ENCODE measurements at places on chromosomes 3 and 15.
A peak's percentile ranks its signal among the peaks of the same experiment; 100 is the strongest.

- no peak for DNase-seq
Observed at GRCh38 chr3:151987893-151988292, 114.5 kb downstream of the SUCNR1 start.

DNA sequence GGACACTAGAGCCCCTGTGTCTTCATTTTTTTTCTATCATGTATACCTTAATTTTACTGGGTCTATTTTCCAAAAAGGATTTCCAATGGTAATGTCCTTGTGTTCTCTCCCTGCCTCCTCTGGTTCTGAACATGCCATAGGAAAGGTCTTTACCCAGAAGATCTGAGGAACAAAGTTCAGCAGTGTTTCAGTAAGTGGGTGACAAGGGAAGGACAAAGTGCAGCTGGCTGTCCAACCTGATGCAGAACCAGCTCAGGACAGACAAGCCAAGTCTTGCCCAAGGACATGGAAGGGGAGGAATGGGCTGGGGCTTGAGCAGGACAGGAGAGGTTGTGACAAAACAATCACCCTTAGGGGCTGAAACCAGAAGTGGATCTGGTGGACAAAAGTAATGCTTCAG is 61.2 kb upstream of the STRIT1 start:
- no peak for DNase-seq

DNA sequence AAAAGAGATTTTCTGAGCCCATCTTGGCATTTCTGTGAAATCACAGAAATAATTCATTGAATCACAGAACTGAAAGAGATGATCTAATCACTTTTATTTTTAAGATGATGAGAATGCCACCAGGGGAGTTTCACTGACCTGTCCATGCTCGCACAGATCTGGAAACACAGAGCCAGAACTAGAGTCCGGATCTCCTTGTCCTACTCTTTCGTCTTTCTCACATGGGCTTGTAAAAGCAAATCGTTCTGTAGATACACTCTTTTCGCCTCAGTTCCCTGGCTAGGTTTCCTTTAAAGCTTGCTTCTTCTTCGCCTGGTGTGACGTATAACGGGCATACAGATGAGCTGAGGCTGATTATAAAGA is 122.5 kb upstream of the SPRED1 start:
- peak; percentile 30 for DNase-seq

DNA sequence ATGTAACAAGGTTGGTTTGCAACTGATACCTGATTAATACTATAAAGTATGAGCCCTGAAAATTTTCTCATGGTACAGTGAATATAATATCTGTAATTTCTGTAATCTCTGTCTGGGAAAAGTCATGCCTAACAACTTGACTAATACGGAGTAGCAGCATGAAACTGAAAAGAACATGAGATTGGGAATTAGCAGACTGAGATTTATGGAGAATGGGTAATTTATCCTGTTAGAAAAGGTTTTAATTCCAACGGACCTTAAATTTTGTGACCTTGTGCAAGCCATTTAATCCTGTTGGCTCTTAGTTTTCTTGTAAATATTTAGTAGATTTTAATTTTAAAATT is 90.2 kb upstream of the CMC1 start:
- DNase-seq: no peak

DNA sequence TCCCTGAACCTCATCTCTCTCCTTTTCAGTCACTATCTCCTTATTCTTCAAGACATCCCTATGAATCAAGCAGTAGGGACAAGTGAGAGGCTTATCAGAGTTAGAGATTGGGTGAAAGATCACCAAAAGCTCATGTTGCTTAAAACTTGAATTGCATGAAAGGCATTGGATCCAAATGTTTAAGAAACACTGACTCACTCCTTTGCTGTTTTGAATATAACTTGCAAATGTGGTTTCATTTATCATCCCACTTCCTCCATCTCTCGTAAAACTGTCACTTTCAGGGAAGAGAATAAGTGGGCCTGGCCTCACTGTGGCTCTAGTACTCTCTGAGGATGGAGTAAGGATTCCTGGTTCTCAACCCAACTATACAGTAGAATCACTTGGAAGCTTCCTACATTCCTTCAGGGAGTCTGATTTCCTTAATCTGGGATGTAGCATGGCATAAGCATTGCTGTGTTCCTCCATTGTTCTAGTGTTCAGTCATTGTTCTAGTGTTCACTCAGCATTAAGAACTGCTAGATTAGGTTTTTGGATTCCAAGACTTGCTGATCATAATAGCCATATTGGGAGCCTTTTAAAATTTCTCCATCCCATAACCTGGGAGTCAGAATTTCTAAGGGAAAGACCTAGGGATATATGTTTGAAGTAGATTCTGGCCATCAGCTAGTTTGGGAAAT is 171.8 kb downstream of the TMEM108 start:
- DNase-seq: peak; percentile 13

- peak; percentile 16 for DNase-seq
Observed at GRCh38 chr3:136250903-136251460, 842 bp downstream of the PCCB start.

DNA sequence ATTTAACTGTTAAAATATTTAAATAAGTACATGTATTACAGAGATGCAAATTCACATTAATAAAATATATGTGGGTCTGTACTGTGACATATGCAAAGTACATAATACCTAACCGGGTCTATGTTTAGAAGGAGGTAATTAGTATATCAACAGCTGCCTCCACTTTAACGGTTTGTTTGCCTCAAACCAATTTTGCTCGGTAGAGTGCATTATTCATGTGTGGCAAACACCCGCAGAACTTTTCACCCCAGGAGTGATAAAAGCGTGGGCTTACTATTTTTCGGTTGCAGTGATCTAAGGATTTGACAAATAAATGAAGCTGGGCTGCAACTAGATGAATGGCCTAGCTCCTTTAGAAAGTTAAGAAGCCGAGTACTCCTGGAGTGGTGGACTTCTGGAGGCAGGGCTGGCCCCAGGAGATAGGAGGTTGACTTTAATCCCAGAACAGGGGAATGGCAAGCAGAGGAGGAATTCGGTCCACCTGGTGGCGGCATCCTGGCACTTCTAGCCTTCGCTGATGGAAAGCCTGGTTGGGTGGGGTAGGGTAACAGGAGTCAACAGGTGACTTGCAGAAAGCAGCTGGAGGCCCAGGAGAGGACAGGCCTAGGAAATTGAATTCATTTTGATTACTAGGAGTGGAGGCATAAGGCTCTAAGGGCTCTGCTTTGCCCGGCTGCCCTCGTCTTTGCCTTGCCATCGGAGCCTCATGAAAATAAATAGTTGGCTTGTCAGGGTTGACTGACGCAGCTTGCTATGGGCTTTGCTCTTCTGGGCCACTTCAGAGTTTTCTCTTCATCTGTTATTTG is 2.4 kb downstream of the SLCO3A1 start:
- peak; percentile 33 for DNase-seq

DNA sequence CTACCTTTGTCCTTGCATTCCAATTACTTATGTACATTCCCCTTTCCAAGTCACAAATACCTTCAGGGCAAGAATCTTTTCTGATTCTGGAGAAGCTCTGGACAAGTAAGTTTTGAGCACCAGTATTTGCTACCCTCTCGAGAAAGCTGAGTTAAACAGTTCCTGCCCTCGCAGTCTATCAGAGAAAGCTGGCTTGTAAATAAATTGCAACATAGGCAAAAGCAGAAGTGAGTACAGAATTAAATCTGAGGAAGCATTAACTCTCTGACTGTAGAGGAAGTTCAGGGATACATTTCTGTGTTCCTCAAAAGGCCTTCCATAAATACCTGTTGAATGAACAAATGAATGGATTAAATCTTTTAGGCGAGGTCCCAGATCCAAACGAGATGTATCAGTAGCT is 1.2 kb downstream of the OSBPL11 start:
- no peak for DNase-seq

DNA sequence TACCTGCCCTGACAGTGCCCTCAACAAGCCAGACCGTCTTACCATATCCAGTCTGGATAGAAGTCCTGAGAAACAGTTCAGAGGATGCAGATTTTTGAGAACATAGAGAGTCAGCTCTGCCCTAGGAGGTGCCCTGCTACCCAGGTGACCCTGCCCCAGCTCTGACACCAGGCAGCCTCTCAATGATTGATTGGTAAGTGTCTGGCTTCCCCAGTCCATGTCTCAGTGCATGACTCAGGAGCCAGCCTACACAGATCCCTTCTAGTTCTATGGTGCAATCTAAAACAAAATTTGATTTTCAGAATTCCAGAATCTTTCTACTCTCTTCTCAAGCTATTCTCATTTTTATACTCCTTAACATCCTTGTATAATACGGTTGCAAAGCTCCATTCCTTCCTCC is 292.1 kb downstream of the VPS13C start:
- no peak for DNase-seq

GRCh38 chr15:67884009-67884408 is 44.2 kb upstream of the RNU6-1 start:
- DNase-seq: no peak

DNA sequence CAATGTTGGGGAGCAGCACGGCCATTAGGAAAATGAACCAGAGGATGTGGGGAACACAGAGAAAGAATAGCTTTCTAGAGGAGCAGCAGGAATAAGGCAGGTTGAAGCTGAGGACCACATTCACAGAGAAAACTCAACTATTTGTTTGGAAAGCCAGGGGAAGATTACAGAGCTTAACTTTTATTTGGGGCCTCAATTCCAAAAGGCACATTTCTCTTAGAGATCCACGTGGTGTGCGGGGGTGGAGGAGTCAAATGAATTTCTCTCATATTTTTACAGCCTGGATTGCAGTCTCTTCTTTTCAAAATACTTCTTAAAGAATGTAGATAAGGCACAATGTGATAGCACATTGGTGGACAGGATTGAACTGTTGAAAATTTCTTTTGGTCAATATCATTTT is 253.7 kb downstream of the ROBO1 start:
- no peak for DNase-seq

DNA sequence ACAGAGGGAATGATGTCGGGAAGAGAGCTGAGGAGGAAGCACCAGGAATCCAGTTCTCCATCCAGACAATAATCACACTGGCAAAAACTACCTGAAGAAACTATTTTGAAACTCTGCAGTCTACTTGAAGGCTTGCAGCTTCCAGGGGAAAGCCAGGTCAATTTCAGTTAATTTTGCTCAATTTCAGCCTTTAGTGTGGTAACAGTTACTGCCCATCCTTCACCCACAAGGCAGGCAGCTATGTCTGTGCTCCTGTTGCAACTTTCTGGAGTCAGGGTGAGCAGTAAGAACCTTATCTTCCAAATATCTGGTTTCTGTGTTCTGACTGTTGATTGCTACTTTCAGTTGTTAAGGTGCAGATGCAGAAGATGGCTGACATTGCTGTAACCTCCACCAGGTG is 221.7 kb downstream of the ADAMTS17 start:
- no peak for DNase-seq

- no peak for DNase-seq
Observed at GRCh38 chr3:171967932-171968678, 71.3 kb upstream of the FNDC3B start.

DNA sequence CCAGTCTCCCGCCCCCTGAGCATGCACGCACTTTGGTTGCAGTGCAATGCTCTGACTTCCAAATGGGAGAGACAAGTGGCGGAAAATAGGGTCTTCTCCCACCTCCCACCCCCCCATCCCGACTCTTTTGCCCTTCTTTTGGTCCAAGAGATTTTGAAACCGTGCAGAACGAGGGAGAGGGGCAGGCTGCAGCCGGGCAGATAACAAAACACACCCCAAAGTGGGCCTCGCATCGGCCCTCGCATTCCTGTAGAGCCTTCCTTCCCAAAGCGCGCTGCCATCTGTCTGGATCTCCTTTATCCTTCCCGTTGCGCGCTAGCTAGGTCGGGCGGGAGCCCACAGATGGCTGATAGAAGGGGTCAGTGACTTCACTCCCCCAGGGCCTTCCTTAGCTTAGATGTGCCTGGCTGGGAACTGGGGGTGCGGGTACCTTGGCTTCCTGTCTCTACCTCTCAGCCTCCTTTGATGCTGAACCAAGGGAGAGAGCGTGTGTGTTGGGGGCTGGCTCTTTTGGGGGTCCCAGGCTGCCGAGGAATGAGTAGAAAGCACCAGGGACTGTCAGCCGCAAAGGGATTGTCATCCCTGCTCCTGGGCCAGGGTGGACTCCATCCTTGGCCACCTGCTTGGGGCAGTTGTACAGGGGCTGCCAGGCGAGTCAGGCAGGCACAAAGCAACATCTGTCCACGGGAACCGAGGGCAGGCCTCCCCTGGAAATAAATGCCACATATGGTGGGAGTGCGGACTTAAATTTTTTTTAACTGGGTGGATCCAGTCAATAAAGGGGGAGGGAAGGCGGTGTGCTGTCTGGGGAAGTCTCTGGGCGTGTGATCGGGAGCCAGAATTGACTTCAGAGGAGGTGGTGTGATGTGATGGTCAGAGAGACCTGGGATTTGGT is 1.8 kb downstream of the SMAD3 start:
- DNase-seq: no peak

DNA sequence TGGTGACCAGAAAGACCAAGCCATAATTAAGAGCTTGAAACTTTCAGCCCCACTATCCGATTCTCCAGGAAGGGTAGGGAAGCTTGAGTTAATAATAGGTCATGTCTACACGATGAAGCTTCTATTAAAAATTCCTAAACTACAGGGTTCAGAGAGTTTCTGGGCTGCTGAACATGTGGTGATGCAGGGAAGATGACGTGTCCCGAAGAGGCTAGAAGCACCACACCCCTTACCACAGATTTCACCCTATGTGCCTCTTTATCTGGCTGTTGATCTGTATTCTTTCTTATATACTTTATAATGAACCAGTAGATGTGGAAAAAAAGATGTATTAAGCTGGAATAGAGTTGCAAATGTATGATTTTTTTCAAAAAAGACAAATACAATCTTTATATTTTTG is 473.4 kb downstream of the NLGN1 start:
- no peak for DNase-seq

- DNase-seq: no peak
Observed at GRCh38 chr3:36193448-36193847, 186.9 kb upstream of the STAC start.

DNA sequence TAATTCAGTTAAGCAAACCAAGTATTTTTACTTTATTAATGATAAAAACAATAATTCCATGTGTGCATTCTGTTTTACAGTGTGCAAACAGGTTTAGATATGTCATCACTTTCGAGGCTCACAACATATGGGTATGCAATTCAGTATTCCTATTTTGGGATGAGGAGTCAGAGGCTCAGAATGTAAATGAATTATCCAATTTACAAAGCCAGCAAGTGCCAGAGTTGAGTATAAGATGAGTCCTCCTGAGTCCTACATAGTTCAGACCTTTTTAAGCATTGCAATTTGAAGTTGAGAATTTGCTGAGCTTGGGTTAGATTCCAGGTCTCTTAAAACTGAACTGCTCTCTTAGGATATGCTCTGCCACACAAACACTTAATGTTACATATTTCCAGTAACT is 424.2 kb upstream of the ROBO2 start:
- DNase-seq: no peak

- DNase-seq: no peak
Observed at GRCh38 chr15:37056177-37057121, 43.9 kb downstream of the MEIS2 start.

GRCh38 chr3:184677344-184678316 is 34.2 kb downstream of the MAGEF1 start:
- no peak for DNase-seq

Data from GM12878 (cell line).